NAMALWA (cell line): ENCODE measurements at places on chromosomes 1 and 21.

DNA sequence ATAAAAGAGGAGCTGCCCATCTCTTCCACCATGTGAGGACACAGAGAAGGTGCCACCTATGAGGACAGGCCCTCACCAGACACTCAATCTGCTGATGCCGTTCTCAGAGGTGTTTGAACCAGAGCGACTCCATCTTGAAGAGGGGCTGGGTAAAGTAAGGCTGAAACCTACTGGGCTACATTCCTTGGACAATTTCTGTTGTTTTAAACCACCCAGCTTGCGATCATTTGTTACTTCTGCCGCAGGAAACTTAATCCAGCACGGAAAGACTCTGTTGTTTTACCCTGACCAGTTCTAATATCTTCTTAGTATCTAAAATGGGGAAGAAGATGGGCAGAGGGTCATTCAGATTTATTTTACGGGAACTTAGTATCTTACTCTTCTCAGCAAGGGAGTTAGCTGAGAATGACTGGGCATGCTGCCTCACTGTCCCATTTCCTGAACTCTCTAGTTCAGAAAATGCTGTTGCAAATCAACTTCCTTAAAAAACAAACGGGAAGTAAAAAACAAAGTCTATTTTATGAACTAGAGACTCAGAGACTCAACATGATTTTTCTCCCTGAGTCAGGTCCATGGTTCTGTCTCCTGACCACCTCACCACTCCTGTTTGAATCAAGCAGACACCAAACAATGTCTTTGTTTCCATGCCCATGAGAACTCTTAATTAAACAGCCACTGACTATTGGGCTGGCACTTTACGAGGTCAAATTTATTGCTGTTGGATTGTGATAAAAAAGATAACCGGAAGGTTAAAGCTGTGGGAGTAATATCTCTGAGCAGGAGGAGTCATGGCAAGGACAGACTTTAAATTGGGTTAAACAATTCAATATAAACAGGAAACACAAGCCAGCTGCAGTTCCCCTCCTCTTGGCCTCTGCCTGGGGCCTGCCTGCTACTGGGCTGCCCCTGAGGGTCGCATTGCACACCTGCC lies 23.8 kb upstream of the IFNAR1 start:
- DNase-seq, result peak; percentile 54

DNA sequence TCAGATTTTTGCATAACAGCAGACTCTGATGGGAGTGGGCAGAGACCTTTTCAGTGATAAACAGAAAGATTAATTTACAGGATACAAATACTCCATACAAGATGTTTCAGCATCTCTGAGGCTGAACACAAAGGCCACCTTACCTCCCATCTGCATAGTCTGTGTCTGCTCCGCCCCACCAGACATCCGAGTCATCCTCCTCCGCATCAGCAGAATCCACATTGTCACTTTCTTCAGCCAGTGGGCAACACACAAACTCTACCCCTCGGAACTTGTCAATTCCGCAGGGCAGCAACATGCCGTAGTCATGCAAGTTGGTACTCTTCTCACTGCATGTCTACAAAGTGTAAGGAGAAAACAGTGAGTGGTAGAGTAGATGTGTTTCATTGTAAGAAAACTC lies 119.7 kb downstream of the APP start:
- no peak for DNase-seq

DNA sequence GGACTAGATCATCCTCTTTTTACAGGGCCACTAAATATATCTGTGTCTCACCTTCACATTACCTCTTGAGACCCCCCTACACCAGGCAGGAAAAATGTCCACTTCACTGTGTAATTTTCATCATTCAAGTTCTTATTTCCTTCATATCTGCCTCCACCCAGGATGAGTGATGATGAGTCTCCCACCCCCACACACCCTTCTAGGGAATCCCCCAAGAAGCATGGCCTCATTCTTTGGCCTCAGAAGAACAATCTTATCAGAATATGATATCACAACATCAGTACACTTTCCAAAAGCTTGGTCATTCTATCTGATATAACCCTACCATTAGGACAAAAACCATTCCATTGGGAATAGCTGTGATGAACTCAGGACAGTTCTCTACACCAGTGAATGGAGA lies 170.3 kb upstream of the DUSP10 start:
- no peak for DNase-seq

DNA sequence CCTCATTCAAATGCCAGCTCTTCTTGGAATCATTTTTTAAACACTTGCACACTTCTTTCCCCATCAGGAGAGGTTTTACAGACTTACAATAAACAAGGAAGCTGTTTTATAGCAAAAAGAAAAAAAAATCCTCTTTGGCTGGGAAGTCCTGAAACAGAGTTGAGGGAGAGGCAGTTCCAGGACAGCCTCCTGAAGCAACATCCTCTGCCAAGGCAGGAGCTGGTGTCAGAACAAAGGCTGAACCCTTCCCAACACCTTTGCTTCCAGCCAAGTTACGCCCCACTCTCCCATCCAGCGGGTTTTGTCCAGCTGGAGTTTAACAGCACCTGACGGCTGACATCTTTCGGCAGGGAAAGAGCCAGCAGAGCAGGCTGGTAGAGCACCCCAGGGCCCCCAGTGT lies 287.8 kb downstream of the RRAGC start:
- no peak for DNase-seq
